ENCODE measurements at places on chromosomes 7 and 10.

DNA sequence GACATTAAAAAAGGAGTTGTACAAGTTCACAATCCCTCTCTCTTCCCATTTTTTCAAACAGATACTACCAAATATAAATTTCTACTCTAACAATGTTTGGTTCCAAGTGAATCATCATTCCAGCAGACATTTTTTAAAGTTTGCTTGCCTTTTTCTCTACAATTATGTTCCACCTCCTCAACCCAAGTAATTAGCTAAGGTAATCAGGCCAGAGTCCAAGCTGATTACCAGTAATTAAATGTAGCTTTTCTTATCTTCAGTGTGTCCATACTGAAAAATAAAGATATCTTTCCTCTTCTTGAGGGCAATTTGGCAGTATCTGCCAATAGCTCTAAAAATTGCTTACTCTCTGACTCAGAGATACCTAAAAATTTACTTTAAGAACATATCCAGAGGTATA is 126.0 kb downstream of the ITGB8 start:
- no peak for DNase-seq

DNA sequence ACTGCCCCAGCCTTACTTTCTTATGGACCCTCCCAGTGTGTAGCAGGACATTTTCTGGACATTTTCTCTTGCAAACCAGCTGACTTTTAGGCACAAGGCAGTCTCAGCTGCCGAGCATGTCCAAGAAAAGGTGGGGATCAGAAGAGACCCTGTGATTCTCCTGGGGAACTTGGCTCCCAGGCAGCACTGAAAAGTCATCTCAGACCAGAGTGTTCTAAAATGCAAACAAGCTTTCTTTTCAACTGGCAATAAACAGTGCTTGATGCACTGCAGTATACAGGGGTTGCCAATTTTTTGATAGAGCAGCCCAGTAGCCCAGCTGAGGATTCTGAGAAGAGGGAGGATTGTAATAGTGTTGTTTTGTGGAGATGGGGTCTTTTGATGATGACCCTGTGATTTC is 168.0 kb upstream of the PHYHIPL start:
- DNase-seq, result no peak

DNA sequence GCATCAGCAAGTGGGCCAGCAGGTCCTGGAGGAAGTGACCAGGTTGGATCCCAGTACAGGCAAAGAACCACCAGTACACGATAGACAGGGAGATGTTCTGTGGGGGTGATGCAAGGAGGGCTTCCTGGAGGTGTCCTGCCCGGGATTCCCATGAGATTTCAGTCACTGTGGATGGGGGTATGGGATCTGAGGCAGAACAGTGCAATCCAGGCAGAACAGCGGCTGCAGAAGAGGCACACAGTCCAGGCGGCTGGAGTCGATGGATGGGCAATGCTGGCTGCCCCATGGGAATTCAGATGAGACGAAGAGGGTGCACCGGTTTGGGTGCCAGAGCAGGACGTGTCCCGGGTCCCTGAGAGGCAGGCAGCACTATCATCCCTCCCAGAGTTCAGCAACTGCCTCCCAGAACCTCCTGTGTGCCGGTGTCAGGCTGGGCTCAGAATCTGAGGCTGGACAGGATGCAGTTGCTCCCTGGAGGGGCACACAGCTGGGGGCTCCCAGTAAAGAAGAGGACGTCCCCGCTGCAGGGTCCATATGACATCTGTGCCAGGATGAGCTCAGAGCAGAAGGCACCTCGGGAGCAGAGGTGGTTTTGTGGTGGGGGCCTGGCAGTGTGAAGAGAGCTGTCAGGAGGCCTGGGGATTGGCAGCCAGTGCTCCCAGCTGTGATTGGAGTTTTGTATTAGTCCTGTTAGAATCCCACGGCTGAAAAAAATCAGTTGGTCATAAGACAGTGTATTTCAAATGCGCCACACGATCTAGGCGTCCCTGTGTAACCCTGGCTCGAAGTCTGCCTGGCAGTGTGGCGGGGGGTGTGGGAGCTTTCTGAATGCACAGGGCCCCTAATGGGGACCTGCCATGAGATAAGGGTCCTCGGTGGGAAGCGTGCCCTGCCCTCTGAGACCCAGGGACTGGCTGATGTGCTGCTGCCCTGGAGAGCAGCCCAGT is 3.2 kb downstream of the KNDC1 start:
- no peak for DNase-seq

GRCh38 chr10:23110722-23111516 is 15.5 kb downstream of the MSRB2 start:
- no peak for DNase-seq

DNA sequence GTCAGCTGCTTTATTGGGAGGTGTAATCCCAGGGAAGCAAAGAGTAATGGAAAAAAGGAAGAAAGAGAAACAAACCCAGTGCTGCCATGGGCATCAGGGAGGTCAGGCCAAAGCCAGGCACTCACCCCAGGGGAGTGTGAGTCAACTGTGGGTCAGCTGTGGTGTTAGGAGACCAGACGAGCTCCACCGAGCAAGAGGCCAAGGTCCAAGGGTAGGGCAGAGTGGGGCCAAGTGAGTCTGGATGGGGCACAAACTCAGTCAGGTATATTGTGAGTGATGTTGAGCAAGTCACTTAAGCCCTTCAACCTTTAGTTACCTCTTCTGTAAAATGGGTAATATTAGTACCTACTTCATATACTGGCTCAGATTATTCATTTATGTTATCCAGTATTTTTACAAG is 30.4 kb upstream of the CDK13 start:
- DNase-seq, result no peak

DNA sequence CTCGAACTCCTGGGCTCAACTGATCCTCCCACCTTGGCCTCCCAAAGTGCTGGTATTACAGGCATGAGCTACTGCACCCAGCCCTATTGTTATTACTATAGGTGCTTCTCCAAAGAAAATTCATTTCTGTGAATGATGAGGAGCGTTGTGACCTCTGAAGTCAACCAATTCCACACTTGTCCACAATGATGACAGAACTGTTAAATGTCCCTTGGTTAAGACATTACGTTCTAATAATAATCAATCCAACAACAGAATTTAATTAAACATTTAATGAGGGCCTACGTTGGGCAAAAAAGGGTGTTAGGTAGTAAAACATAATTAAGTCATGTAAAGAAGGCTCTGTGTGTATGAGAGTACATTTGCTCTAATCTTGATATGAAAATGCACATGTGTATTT is 18.2 kb downstream of the POLR3A start:
- no peak for DNase-seq

All from iPS DF 6.9 (cell line).